ENCODE measurements at places on chromosomes 4 and X.

- peak; percentile 92 for DNase-seq
Observed at GRCh38 chr4:1201851-1202525, 29.6 kb upstream of the SPON2 start.

DNA sequence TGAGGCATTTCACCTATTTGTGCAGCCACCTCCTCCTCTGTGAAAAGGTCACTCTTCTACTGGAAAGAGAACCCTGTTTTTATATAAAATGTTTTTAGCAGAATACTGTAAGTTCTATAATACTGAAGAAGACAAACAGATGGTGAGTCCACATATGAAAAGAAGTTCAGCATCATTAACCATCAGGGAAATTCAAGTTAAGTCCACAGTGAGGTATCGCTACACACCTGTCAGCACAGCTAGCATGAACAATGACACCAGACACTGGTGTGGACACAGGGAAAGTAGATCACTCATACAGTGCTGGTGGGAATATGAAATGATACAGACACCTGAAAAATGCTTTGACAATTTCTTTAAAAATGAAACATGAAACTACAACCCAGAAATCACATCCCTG lies 133.0 kb downstream of the MAD2L1 start:
- no peak for DNase-seq

- DNase-seq: no peak
Observed at GRCh38 chr4:1544861-1545281, 138.6 kb upstream of the NKX1-1 start.

- DNase-seq: no peak
Observed at GRCh38 chr4:186781032-186781917, 57.6 kb upstream of the FAT1 start.

DNA sequence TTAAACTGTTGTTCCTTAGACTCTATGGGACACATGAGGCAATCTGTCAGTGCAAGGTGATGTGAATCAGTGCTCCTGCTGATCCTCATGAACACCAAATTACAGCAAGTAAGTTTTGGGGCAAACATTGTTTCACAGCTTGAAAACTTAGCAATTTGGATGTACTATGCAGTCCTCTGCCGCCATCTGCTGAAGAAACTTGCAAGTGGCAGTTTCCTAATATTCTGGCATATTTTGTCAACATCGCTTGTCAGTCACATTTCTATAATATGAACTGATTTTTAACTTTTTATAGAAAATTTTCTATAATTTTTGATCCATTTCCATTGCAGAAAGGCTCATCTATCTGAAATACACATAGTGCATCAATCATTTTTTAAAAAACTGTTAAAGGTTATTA lies 56.3 kb downstream of the ZAR1 start:
- DNase-seq: peak; percentile 58

DNA sequence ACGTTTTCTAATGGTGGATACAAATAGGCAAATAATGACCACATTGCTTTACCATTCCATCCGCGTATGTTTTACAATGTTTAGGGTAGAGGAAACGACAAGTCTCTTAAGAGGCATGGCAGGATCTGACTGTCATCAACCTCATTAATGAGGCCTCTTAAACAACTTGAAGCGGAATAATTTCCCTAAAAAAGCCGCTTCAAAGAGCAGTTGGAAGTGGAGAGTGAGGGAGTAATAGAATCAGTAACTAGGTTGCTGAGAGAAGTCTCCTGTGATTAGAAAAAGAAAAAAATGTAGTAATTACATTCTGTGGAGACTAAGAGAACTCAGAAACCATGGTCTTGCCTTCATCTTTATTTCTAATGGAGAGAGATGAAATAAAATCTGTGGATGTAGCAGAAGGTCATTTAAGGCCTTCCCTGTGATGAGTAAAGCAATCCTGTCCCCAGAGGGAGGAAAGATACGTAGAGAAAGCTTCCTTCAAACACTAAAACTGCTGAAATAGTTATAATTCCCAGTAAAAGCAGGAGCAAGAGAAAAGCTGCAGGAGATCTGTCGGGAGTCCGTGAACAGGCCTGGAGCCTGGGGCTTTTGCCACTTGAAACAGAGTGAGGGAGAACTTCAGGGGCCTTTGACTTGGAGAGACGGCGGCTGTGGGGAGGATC lies 11.1 kb upstream of the SEPSECS start:
- no peak for DNase-seq

GRCh38 chrX:2627272-2627867 lies 63.7 kb upstream of the CD99 start:
- peak; percentile 65 for DNase-seq

DNA sequence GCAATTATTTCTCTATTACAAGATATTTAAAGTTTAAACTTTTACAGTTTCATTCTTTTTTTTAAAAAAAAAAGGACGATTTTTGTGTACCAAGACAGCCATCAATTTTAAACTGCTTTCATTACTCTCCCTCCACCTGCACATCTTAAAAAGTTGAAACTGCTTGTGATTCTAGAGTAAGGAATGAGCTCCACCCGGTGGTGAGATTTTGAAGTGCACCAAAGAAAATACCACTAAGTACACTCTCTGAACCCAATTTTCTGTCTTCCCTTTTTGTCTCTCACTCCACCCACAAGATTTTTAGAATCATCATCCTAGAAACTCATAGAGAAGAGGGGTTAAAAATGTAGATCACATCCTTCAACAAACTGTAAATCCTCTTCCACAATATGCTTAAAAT lies 91.3 kb upstream of the WDR44 start:
- peak; percentile 46 for DNase-seq

- no peak for DNase-seq
Observed at GRCh38 chr4:124337874-124338273, 374.7 kb downstream of the ANKRD50 start.

- DNase-seq: no peak
Observed at GRCh38 chr4:154692304-154692818, 51.4 kb upstream of the LRAT start.

- no peak for DNase-seq
Observed at GRCh38 chrX:124414281-124414680, 67.9 kb downstream of the SH2D1A start.

DNA sequence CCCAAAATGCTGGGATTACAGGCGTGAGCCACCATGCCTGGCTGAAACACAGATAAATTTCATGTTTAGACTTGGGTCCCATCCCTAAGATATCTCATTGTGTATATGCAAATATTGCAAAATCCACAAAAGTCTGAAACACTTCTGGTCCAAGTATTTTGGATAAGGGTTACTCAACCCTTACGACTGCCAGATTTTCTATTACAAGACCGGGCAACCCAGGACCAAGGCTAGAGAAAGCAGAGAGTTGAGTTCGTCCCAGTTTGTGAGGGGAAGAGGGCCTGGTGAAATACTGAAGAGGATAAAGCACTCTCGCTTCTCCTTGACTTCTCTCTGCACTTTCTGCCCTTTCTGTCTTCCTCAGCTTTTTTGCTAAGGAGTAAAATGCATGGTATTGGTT lies 34.5 kb downstream of the ZFX start:
- no peak for DNase-seq

- no peak for DNase-seq
Observed at GRCh38 chrX:78571849-78572248, 87.3 kb downstream of the RTL3 start.

DNA sequence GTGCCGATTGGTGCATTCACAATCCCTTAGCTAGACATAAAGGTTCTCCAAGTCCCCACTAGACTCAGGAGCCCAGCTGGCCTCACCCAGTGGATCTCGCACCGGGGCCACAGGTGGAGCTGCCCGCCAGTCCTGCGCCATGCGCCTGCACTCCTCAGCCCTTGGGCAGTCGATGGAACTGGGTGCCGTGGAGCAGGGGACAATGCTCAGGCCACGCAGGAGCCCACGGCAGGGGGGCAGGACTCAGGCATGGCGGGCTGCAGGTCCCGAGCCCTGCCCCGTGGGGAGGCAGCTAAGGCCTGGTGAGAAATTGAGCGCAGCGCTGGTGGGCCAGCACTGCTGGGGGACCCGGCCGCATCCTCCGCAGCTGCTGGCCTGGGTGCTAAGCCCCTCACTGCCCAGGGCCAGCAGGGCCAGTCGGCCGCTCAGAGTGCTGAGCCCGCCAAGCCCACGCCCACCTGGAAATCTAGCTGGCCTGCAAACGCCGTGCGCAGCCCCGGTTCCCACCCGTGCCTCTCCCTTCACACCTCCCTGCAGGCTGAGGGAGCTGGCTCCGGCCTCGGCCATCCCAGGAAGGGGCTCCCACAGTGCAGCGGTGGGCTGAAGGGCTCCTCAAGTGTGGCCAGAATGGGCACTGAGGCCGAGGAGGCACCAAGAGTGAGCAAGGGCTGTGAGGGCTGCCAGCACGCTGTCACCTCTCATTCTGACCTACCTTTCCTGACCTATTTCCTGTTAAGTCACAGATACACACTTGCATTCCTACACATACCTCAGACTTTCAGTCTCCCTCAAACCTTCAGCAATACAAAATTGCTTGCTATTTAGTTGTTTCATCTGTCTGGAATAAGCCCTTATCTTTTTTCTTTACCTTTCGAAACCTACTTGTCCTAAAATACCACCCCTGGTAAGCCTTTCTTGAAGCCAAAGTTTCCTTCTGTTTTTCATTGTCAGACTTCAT lies 20.7 kb downstream of the UBE2K start:
- no peak for DNase-seq

DNA sequence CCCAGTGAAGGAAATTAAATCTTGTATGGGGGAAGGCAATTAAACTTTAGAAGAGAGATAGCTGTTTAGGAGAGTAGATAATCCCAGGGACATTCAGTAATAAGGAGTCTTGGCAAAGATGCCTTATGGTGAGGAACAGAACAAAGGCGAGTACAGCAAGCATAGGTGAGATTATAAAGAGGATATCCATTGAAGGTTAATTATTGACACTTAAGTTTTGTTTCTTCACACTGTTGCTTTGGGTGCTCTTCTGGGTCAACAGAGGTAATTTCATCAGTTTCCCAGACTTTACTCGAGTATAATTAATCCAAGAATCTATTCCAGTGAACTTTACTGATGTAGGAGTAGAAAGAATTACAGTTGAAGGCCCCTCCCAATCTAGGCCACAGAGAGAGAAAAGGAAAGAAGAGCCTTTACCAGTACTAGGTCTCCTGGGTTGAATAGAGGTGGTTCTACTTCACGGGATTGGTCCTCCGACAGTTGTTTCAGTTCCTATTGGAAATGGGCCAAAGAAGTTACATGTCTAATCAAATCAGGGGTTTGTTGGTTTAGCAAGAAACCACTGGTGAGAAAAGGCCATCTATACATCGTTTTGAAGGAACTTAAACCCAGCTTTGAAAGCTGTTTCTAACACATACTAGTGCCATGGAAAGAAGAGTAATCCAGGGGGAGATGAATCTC lies 27.2 kb downstream of the EPGN start:
- no peak for DNase-seq

DNA sequence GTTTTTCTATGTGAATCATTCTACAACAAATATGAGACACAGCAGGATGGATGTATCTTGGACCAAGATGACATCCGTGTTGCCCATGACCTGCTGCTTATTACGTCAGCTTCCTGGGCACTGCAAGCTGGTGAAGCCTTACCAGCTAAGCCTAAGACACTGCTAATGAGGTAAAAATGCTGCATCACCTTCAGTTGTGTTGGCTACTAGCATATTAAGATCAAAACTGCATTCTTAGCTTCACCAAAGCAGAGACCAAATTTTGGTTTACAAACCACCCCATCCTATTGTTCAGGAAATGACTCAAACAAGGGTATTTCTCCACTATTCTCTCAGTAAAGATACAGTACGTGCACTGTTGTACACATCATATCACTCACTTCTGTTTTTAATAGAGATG lies 50.3 kb downstream of the MAML3 start:
- DNase-seq: peak; percentile 56

GRCh38 chr4:2469192-2469984 lies 482 bp downstream of the RNF4 start:
- peak; percentile 82 for DNase-seq

DNA sequence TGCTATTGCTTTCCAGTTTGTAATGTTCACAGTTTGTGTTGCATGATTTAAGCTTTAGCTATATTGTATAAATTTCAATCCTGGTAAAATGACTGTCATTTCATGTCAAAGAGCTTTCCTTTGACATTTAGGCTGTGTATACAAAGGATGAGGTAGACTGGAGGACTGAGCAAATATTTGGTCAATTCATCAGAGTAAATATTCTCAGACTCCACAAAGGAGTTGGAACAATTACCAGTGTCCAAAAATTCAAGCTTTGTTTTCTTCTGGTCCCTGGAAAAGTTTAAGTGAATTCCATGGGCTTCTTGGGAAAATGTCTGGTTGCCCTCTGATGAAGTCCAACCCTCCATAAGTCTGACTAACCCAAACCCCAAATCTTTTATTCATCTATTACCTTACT lies 682.4 kb downstream of the DACH2 start:
- no peak for DNase-seq

GRCh38 chrX:38271154-38271716 lies 50.6 kb upstream of the SRPX start:
- DNase-seq: no peak

DNA sequence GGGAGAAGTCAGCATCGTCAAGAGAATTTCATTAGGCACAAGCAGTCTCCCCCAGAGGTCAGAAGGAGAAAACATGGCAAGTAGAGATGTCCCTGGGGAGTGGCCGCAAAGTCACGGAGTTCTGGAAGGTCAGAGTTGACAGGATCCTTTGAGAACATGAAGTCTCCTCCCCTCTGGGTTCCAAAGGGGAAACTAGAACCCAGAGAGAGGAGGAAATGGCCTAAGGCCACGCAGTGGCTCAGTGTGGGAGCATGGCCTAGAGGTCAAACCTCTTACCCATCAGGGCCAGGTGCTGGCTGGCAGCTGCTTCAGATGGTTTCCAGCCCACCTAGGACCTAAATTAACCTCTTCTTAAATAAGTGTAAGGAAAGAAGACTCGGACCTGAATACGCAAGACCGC lies 884 bp downstream of the IDH3G start:
- DNase-seq: no peak

GRCh38 chr4:42398871-42399331 lies 1.6 kb downstream of the SHISA3 start:
- DNase-seq: no peak

- peak; percentile 64 for DNase-seq
Observed at GRCh38 chr4:4524364-4524763, 17.5 kb downstream of the STX18 start.

DNA sequence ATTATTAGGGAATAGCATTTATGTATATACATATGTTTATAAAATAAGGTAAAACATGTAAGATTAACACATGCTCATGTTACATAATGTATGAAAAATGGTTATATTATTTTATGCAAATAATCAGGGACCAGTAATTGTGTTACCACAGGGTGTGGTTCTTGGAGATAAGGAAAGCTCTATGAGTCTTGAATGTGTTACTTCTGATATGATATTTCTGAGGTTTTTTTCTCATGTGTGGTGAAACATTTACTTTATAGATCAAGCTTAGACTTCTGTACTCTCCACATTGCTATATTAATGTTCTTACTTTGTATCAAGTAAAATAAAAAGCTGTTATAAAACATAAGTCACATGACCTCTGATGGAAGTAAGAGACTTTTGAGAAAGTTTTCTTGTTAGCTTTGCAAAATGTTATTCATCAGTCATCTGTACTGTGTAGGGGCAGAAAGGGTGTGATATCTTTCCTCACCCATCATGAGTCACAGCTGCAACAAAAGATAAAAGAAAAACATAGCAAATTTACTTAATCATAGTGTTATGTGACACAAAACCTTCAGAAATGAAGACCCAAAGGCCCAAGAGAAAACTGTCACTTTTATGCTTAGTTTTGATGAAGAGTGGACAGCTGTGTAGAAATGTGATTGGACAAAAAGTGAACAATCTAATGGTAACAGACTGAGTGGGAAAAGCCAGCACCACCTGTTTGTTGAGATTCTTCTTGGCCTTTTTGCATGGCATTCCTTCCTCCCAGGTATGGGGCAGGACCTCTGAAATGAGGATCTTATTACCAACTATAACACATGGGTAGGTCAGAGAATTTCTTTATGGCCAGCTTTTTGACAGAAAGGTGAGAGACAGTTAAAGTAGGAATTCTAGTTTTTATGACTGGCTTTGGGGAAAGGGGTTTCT lies 632.3 kb downstream of the PDHA2 start:
- DNase-seq: no peak

GRCh38 chr4:79958466-79959264 lies 114.4 kb downstream of the ANTXR2 start:
- no peak for DNase-seq
